ENCODE measurements at places on chromosomes 4 and X.

- DNase-seq: no peak
Observed at GRCh38 chr4:95889662-95890061, 49.8 kb downstream of the PDHA2 start.

DNA sequence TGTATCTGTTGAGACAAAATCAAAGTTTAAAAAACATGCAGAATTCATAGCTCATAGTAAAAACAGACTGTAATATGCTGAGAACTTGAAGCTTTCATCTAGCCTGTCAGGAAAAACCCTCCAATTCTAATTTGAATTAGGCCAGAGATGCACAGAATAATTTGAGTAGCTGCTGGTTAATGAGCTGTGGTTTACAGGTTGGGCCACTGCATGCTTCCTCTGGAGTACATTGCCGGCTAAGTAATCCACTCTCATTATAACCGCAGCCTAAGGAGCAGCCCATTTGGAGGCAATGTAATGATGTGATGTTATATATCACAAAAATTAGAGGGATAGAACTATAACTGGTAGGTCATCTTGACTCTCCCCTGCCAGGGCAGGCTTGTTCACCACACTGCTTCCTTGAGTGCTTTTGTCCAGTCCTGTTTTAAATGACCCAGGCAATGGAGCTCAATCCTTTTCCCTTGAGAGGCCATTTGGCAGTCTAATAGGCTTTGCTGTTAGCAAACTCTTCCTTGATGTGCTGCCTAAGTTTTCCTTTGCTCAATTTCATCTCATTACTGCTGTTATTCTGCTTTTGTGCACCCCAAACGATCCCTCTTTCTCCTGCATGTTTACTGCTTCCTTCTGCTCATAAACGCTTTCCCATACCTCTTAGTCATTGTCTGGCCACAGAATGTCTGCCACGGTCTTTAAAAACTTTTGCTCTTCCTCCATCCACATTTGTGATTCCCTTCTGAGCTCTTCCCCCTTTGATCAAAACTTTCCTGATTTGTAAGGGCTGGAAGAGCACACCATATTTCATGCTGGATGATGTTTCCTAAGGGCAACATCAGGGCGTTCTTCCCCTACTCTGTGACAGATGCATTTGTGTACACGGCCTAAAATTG is 230.9 kb downstream of the C4orf33 start:
- no peak for DNase-seq

DNA sequence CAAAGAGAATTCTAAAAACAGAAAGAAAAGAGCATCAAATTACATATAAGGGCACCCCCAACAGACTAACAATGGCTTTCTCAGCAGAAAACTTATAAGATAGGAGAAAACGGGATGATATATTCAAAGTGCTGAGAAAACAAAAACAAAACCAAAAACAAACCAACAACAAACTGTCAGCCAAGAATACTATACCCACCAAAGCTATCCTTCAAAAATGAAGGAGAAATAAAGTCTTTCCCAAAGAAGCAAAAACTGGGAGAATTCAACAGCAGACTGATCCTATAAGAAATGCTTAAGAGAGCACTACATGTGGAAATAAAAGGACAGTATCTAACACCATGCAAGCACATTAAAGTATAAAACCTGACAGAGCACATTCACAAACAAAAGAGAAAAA is 168.6 kb downstream of the NEK1 start:
- DNase-seq: no peak

DNA sequence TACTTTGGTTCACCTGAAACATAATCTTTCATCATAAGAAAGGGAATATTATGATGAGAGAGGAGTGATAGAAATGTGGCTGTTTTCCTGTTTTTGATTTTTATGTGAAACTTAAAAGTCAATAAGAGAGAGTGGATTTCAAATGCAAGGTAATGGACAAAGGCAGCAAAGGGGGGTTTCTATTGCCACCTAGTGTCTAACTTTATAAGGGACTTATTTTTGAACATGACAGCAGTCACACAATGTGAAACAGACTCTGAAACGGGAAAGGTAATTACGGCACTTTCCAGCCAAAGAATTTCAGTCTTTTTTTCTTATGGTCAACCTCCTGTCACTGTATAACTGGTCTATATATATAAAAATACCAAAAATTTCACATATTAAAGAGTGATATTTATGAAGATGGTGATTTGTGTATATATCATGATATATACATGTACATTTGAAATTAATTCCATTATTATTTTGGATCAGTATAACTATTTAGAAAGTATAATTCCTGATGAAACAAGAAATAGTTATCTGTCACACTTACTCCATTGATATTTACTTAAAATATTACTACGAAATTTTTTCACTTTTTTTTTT is 127.1 kb downstream of the FBXO8 start:
- peak; percentile 3 for DNase-seq

DNA sequence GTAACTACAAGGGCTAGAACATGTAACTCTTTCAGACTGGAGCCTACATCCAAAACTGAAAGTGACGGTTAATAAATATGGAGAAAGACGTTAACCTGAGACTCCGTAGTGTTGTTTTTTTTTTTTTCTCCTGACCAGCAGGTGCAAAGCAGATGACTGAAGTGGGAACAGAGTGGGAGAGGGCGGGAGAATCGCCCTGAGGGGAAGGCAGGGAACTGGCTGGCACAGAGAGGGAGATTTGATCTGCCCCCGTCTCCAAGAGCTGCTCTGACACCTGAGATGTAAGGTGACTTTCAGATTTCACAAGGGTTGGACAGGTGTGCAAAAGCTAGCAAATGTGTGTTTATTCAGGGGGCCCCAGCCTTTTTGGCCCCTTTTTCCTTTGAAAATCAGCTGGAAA is 180.2 kb downstream of the PALLD start:
- DNase-seq: no peak

- DNase-seq: no peak
Observed at GRCh38 chr4:152310257-152310656, 225.6 kb downstream of the FBXW7 start.

GRCh38 chr4:141684785-141685184 is 48.4 kb downstream of the IL15 start:
- no peak for DNase-seq

- DNase-seq: no peak
Observed at GRCh38 chr4:1544861-1545281, 138.6 kb upstream of the NKX1-1 start.

DNA sequence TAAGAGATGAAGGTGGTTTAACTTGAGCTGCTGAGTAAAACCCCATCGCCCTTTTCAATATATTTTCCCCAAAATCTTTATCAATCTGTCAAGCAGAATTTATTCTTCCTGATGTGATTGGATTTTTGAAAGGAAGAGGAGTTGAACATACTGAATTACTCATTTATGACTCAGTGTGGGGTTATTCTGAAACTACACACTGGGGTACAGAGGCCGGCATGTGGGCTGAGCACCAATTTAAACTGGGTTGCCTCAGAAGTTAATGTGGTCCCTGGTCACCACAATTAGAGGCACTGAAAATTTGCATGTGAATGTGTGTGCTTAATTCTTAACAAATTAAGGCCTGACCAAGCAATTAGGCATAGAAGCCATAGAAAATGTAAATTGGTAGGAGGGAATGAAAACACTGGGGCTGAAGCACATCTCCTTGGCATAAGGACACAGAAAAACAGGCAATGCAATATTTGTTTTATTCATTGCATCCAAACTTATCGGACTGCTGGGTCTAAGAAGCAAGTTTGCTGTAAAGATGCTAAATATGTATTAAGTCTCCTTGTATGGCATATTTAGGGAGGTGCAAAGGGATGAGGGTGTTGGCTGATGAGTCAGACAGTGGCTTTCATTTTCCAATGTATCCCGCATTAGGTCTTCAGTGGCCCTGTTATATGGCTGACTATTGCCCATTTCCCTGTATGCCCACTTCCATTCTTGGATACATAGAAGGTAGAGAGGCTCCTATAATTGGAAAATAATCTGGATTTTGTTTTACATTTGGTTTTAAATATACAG is 170.9 kb downstream of the IL15 start:
- no peak for DNase-seq

DNA sequence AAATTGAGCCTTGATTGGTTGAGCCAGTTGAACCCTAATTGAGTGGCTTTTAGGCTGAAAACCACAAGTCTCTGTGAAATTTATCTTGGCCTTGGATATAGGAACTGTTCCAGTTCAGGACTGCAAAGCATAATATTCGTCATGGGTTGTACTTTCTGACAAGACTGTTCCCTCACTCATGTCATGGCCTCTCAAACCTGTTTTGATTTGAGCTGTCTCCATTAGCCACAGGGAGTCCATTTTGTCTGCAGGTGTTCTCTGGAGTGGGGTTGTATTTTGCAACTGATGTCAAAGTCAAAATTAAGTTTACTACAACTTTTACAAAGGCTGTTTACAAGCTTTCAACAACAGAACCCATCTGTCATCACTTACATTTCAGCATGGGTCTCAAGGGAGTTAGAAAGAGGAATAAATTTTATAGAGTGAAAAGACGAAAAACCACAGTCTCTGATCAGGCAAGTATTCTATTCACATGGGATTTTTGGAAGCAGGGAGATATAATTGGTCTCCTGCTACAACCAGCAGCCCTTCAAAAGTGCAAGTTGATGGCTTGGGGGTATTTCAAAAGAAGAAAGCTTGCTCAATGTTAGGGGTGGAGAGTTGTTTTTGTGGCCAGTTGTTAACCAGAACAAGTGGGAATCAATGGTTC is 1716.3 kb downstream of the C4orf33 start:
- DNase-seq: no peak

DNA sequence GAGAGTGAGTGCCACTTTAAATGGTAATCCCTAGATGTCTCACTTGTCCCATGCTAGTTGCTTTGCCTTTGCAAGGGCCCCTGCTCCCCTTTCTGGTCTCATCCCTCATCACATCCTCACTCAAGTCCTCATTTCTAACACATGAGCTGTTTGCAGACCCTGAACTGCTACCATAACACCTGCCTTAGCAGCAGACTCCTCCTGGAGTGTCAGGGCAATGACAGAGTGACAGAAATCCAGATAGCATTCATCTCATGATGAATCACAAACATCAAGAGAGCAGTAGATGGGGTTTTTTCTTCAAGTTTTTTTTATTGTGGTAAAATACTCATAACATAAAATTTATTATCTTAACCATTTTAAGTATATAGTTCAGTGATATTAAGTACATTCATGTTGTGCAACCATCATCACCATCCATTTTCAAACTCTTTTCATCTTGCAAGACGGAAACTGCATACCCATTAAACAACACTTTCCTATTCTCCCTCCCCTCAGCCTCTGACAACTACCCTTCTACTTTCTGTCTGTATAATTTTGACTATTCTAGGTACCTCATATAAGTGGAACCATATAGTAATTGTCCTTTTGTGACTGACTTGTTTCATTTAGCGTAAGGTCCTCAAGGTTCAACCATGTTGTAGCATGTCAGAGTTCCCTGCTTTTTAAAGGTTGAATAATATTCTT is 133.2 kb upstream of the RPS6KA3 start:
- no peak for DNase-seq
